Activated naive CD8-positive, alpha-beta T cell treated with anti-CD3 and anti-CD28 coated beads for 36 hours (primary cell): ENCODE measurements at places on chromosomes 7 and 10.

DNA sequence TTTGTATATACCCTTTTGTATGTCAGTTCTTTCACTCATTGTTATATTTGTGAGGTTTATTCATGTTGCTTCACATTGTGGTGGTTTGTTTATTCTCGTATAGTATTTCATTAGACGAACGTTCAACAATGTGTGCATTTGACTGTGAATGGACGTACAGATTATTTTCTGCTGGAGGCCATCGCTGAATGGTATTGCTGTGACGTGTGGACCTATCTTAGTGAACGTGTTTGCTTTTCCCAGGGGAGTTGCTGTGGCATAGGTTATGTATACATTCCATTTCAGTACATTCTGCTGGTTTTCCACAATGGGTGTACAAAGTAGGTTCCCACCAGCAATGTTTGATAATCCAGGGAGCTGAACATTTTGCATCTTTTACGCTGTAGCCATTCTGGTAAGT is 31.1 kb upstream of the PLEKHS1 start:
- DNase-seq: no peak

- no peak for DNase-seq
Observed at GRCh38 chr7:158278745-158279320, 308.8 kb downstream of the PTPRN2 start.

DNA sequence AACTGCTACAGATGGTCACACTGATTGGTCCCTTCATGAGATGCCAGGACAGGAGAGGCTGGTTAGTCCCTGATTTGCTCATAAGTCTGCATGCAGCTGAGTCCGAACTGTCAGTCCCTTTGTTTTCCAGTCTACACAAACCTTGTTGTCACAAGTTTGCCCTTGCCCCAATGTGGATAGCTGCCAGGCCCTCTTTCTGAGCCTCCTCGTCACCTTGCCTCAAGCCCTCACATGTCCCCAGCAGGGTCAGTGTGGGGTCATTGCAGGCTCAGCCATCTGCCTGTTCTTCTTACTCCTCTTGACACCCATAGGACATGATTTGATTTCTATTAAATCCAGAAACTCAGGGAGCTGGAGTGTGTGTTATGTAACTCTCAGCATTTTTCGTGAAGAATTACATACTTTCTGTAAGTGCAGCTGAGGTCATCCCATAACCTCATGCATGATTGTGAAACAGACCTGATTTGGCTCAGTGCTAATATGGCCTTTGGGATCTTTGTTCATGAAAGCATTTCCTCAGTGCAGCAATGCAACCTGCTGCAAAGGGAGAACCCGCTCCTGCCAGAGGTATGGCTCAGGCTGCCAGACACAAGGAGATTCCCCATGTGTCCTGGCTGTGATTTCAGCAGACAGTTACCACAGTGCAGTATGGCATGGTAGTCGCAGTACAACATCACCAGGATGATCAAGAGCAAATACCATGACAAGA is 70.0 kb upstream of the ZMIZ2 start:
- DNase-seq: no peak

GRCh38 chr7:100493476-100494264 is 9.9 kb downstream of the NYAP1 start:
- DNase-seq: peak; percentile 74

DNA sequence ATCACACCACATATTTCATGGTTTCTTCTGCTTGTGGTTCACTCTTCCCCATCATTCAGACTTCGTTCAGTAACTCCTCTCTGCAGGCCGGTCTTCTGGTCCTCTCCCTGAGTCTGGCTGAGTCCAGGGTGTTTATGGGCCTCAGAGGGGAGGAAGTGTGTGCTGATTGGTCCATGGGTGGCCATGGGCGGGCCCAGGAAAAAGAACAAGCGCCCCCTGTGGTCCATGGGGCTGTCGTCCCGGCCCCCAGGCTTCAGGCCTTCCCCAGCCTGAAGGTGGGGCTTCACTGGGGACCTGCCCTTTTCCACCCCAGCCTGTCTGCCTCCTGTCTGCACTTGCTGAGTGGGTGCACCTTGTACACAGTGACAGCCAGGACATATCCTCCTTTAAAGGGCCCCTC is 123.7 kb downstream of the VIPR2 start:
- DNase-seq: no peak

GRCh38 chr10:75466001-75466400 is 34.6 kb downstream of the LRMDA start:
- no peak for DNase-seq

- DNase-seq: no peak
Observed at GRCh38 chr7:70097645-70098044, 499.4 kb downstream of the AUTS2 start.

DNA sequence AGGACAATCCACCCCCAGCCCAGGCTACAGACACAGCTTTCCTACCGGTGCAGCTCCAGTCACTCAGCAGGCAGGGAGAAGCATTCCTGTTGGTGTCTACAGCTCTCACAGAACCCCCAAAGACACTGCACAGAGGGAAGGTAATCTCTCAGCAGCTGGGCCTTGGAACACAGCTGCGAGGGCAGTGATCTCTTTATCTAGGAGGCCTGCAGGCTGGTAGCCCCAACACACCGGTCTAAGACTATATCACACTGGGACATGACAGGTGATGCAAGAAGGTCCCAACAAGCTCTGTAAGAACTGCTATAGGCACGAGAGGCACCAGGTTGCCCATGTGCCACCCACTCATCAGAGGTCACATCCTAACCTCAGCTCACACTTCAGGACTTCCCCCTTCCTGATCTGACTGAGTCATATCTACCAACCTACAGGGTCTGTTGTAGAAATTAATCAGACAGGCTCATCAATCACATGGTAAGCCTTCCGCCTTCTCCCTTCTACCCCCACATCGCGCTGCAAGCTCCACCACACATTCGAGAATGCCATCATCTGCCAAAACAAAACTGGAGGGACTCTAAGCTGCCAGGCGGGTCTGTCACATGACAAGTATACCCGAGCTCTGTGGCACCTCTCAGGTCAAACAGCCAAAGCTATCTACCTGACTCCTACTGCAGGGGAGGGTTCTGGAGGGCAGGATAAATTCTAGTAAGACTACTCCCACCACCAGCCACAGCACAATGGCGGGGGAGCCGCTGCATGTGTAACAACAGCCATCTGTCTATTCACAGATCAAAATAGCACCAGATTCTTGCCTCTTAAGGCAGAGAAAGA is 26.1 kb downstream of the FAM53B start:
- peak; percentile 81 for DNase-seq

DNA sequence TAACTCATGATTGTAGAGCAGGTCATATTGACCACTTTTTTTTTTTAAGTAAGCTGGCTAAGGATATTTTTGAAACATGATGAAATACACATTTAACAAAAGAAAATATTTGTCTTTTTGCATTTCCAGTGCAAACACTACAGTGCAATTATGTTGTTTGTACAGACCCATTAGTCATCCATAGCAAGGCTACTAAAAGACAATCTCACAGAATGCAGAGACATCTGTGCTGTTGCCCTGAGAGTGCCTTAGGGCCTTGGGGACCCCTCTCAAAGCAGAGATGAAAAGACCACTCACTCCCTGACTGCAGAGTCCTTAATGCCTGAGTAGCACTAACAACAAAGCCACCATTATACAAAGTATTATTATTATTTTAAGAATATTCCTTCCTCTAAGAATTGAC is 104.5 kb downstream of the NRCAM start:
- no peak for DNase-seq

DNA sequence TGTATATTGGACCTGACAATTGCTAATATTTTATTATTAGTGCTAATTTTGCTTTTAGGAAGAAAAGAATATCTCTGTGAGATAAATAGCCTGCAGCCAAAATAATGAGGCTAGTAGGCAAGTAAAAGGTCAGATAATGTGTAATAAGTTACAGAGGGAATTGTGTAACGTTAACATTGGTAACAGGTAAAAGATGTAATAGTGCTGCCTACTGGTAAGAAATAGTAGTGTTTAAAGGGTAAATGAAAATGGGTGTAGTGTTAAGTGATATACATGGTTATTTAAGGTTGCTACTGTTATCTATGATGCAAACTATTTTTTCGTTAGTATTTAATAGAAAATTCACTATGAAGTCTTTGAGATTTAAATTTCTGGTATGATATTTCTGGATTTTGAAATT is 9.2 kb upstream of the FOXP2 start:
- no peak for DNase-seq

GRCh38 chr7:538764-539685 is 19.4 kb upstream of the PDGFA start:
- DNase-seq: no peak

- no peak for DNase-seq
Observed at GRCh38 chr10:110241407-110241806, 34.0 kb downstream of the MXI1 start.
